ENCODE measurements at places on chromosomes 3 and 15. TPM values are rescaled to one million over a fixed set of nuclear protein-coding genes. Genes with fewer than 3 reads are reported as not detected.

GRCh38 chr15:63560741-63561448 is 36.3 kb upstream of the FBXL22 start:
- no peak for DNase-seq

- DNase-seq: no peak
Observed at GRCh38 chr15:90869601-90870353, 1.4 kb downstream of the FURIN start.

DNA sequence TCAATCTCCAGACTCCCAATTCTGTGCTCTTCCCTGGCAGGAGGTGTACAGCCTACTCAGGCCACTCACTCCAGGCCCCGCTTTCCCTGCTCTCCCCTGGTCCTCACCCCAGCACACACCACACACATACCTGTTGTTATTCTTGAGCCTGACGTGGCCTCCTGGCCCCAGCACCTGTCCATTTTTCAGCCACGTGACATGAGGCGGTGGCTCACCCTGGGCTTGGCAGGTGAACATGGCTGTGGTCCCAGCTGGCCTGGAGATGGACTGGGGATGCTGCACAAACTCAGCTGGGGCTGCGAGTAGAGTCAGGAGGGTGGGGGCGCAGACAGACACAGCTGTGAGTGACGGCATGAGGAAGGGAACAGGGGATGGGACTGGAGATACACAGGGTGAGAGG is 27.3 kb downstream of the RNU5B-1 start:
- no peak for DNase-seq

- DNase-seq: no peak
Observed at GRCh38 chr3:55899887-55900286, 412.8 kb upstream of the WNT5A start.

GRCh38 chr3:125042725-125043406 is 12.9 kb downstream of the HEG1 start:
- no peak for DNase-seq

- DNase-seq: no peak
Observed at GRCh38 chr3:151589311-151589710, 128.4 kb upstream of the IGSF10 start.

GRCh38 chr15:71079208-71080044 is 35.8 kb upstream of the THSD4 start:
- DNase-seq: no peak

DNA sequence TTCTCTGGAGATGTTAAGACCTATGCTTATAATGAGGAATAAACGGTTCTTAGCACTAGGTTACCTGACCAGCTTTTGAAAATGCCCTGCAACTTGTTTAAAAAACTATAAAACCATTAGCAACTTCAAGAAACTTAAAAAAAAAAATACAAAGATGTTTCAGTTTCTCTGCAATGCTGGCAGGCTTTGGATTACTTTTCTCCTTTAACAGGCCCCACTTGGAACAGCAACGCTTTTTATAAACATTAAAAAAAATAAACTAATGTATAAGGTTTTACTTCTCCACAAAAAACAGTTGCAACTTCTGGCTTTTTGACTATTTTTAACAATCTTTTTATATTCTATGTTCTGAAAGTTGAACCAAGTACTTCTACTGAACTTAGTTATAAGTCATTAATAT is 1006.7 kb downstream of the ROBO1 start:
- no peak for DNase-seq

GRCh38 chr3:126963261-126964190 is 19.4 kb upstream of the PLXNA1 start:
- DNase-seq: no peak

DNA sequence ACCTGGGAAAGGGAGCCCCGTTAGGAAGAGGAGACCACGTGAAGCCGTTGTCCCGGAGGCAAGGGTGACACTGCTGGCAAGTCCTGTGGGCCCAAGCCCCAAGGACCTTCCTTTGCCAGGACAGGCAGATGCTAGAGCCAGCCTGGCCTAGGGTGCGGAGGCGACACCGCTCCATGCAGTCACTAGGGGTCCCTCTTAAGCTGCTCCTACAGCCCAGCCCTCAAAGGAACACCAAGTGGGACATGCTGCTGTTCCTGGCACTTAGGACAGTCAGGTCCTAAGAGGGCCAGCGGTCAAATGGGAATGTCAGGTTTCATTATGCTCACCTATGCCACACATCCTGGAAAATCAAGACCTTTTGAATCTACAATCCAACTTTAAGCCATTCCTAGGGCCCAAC is 59.7 kb downstream of the RPN1 start:
- DNase-seq: no peak

DNA sequence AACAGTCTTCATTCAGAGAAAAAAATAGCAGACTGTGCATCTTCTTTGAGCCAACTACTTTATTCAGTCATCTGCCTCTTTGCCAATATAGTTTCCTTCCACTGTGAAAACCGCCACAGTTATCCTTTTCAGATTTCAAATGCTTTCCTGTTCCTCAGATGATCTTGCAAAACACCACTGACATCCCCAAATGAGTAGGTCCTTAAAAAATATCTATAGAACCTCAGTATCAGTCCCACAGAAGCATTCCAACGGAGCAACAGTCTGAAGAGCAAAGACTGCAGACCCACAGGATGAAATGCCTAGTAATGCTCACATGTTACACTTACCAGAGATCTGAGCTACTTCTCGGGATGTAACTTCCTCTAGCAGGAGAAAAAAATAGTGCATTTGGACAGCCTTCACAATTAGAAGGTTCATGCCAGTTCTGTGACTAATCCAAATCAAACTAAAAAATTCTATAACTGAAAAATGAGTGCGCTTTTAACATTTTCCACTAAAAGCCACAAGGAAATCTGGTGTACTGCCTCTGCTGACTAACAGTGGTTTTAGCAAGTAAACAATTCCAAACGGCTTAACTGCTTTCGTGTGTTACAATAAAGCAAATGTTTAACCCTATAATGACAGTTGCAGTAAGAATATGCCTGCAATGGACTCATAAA is at the start of gene ANKRD28:
TSS of gene ANKRD28 (minus strand) at position 338 of the 662 bp plus-strand sequence. CDS start 1,458 bp downstream, outside the sequence.
- DNase-seq: no peak

DNA sequence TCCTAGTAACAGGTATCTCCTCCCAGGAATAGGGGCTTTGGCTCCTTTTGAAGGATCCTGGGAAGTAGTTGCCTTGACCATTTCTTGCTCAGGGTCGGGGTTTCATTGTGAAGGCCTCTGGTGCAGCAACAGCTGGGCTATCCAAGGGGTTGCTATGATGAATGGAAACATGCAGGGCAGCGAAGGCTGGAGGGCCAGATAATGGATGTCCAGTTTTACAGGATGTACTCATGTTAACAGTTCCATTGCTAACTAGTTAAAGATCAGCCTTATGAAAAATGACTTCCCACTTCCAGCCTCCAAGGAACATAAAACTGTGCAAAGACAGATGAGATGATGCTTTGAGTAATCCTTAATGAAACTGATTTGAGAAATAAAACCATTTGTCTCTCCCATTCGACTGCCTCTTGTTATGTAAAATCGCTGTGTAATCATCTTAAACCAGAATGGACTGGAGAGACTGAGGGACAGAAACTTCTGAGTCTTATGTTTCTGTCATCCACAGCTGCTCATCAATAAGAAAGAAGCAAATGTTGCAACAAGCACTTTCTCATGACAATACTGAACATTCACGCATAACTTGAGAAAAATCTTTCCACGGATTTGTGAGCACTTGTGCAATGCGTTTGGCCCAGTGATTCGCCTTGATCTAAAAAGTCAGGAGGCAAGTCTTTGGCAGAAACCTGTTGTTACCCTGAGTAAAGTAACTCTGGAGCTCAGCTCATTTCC is 473.5 kb upstream of the RGMA start:
- DNase-seq: no peak

GRCh38 chr3:177055605-177056571 is 141.4 kb downstream of the TBL1XR1 start:
- DNase-seq: no peak

DNA sequence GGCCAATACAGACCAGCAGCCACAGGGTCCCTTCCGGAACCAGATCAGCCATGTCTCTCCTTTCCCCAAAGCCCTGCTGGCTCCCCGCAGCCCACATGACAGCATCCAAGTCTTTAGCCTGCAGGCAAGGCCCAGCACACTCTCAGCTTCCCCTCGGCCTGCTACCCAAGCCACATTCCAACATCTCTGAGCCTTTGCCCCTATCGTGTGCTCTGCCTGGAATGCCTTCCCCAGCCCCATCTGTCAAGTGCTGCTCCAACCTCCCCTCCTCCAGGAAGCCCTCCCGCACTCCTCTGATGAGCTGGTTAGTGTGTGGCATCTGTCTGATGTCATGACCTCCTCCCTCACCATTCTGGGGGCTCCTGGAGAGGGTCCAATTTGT is 8.5 kb downstream of the PLXND1 start:
- no peak for DNase-seq

DNA sequence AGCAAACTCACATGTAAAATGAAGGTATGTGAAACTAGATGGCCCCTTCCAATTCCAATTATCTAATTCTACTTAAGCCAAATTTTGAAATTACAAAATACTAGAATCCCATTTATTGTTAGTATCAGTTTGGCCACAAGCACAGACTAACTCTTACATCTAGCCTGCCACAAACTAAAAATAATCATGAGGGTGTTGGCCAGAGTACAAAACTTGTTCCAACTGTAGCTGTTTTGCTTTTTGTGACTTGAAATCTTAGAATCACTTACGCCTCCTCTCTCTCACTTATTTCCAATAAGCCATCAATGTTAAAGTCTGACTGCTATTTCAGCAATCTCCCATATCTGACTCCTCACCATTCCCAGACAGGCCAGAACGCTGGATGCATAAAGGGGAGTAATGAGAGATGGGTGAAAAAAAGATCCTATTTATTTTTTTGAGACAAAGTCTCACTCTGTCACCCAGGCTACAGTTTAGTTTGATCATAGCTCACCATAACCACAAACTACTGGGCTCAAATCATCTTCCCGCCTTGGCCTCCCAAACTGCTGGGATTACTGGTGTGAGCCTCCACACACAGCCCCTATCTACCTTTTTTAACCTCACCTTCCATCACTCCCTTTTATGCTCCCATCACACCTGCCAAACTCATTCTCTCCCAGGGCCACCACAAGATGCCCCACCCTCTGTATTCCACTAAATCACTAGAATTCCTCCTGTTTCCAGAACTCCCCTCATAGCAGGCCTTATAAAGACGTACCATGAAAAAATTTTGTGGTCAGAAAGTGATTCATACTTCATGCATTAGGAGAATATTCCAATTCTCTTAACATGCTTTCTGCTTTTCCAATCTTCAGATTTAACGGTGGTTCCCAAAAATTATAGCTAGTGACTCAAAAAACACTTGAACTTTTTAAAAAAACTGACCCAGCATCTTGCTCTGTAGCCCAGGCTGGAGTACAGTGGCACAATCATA is 36.5 kb downstream of the ATOSA start:
- no peak for DNase-seq

GRCh38 chr3:30169487-30169886 is 436.9 kb upstream of the TGFBR2 start:
- DNase-seq: no peak

DNA sequence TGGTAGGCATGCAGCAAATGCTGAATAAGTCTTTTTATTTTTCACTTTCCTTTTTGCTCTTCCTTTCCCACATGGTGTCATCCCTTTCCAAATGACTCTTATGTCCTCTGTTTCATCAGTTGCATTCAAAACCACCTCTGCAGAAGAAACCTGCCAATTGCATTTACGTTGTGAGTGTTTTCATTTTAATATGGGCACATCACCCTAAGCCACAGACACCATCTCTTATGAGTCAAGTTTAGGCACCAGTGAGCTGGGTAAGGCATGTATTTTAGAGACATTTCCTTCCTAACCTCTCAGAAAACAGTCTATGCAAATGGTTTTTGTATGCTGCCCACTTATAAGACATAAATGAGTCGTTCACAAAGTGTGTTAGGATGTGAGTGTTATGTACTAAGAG is 223.3 kb upstream of the ADAMTS9 start:
- DNase-seq: no peak

DNA sequence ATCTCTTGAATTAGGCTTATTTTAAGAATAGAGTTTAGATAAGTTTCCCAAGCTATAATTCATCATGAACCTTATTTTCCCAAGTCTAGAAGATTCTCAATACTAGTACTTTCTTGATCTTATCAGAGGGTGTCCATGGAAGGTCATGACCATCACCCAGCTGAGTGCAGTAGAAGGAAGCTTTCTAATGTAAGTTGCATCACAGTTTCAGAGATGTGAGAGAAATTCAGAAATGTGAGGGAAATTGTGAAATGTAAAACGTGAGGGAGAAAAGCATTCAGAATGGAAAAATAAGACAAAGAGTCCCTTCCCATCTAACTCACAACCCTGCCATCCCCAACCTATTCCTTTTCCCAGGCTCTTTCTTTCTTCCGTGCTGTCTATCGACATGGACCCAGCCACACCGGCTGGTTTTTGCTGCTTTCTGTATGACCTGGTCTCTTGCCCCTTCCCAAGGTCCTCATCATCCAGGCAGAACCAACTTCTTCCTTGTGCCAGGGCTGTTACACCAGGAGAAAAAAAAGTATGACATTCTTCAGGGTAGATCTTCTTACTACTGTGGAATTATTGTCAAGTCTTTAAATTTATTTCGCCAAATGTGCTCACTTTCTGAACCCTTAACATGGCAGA is 6.7 kb downstream of the CAPN3 start:
- no peak for DNase-seq

GRCh38 chr15:56732135-56732885 is 999 bp downstream of the ZNF280D start:
- DNase-seq: no peak

- DNase-seq: no peak
Observed at GRCh38 chr15:93041159-93041547, 47.9 kb downstream of the RGMA start.

- no peak for DNase-seq
Observed at GRCh38 chr15:83899670-83900069, 245.7 kb downstream of the ADAMTSL3 start.

DNA sequence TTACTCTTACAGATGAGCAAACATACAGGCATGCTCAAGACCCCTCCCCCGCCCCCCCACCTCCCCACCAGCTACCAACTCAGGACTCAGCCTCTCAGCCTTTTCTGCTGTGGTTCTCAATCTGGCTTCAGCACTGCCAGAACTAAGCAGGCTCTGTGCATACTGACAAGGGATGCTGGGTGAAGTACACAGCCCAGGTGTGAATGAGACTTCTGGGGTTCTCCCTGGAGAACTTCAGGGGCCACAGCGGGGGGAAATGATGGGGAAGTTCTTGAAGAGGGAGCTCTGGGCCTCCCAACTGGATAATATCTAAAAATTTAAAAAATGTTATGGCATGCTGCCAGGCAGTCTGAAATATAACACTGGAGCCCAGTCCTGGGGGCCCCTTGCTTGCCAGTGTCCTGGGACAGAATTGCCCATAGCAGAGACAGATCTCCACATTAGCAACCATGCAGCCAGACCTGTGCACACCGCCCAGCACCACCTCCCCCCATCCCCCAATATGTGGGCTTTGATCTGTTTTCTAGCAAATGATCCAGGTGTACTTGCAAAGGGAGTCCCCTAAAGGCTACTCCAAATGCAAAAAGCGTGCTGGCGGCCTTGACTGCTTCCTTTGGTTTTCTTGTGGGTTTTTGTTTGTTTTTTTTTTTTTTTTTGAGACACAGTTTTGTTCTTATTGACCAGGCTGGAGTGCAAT is 41.4 kb downstream of the PGPEP1L start:
- no peak for DNase-seq

CIB2 gene
- total RNA-seq: 1.1 TPM

SCAMP5 gene
- 0.76 TPM for total RNA-seq

GRIP2 gene
- total RNA-seq: 0.76 TPM

ITGA11 gene
- total RNA-seq: 2.9 TPM

DCBLD2 gene
- total RNA-seq: 3.7 TPM

HCLS1 gene
- total RNA-seq: 4.4 TPM

TLE3 gene
- total RNA-seq: 49.6 TPM

ENTPD3 gene
- total RNA-seq: 9.6 TPM

DUOXA2 gene
- total RNA-seq: 20.6 TPM

SCG5 gene
- total RNA-seq: 1.1 TPM

Data from esophagus squamous epithelium (tissue), 5 donors.